ENCODE measurements at places on chromosomes 11 and 22.

DNA sequence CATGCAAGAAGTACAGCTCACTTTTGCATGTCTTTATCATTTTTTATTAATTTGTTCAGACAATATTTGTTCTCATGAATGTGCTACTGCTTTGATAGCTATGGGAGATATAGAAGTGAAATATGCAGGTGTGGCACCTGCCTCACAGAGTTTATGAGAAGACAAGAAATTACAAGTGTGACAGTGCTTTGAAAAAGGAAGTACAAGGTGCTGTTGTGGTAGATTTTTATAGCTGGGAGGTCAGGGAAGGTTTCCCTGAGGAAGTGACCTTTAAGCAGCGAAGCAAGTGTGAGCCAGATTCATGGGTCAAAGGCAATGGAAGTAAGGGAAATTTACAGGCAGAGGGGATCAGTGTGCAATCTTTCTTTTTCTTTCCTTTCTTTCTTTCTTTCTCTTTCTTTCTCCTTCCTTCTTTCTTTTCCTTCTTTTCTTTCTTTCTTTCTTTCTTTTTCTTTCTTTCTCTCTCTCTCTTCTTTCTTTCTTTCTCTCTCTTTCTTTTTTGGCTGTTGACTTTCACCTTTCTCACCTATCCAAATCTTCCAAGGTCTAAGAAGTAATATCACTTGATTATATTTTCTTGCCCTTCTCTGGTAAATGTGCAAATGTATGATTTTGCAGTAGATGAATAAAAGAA, 6.4 kb upstream of the BMAL1 start:
- no peak for DNase-seq

GRCh38 chr22:35661464-35661863, 13.2 kb downstream of the APOL6 start:
- DNase-seq, result no peak

DNA sequence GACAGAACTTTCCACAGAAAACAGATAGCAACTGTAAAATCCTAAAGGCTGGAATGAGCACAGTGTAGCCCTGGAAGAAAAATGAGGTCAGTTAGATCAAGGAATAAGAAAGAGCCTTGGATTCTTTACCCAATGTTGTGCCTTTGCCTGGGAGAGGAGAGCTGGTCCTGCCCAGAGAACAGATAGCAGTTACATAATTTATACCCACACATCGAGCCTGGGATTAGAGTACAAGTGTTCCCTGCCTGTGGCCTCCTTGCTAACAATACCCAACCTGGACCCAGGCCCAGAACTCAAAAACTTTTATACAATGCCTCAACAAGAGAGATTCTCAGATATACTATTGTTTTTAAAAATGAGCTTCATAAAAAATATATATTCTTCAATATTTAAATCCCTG, 1998.4 kb downstream of the LRRC4C start:
- no peak for DNase-seq

GRCh38 chr11:11461473-11461872, 108.4 kb upstream of the CSNK2A3 start:
- no peak for DNase-seq

DNA sequence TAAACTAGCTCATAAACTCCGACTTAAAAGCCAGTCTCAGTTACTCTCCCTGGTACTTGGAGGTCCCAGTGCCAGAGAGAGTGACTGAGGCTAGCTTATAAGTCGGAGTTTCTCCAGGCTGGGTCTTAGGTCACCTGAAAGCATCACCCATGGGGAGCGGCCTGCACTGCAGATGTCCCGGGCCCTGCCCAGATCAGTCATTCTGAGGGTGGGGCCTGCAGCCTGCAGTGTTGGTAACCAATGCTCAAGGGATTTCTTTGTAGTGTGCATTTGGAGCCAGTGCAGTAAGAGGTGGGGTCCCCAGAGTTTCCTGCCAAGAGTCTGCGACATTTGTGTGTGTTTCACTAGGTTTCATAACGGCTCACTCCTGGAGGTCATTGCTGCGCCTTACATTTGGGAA, 14.8 kb downstream of the TAB1 start:
- DNase-seq, result no peak

- no peak for DNase-seq
Observed at GRCh38 chr11:98734686-98735085, 286.1 kb upstream of the CNTN5 start.

DNA sequence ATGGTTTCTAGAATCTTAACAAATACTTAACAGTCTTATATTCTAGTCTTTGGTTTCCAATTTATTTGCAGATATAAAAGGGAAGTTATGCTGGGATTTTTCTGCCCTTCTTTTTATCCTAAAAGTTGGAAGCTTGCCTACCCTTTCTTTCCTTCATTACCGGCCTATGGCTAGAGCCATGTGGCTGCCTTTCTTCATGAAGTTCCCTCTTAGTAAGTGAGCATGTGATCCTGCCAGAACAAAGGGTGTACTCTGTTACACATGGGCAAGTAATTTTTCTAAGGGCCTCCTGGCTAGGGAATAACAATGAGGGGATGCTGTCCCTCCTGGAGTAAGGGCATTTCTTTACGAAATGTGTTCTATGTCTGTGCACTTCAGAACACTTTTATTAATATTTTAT, 252.1 kb upstream of the PITPNB start:
- DNase-seq, result no peak

- DNase-seq, result no peak
Observed at GRCh38 chr11:44622190-44622650, 56.8 kb downstream of the CD82 start.

DNA sequence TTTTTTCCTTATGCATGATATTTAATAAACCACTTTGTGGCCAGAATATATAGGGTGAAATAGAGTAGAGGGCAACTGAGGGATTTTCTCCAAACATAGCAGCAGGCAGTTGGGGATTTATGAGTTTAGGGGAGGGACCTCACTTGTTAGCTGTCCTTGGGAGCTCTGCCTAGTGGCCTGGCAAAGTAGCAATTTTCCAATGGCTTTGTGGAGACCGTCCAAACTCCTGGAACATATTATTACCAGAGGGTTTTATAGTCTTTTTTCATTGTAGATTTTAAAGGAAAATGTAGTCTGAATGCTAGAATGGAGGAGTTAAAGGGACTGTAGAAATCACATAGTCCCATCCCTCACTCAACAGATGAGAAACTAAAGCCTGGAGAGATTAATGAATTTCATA, 32.3 kb downstream of the AMOTL1 start:
- DNase-seq, result peak; percentile 84

- peak; percentile 86 for DNase-seq
Observed at GRCh38 chr11:86515297-86516094, 140.8 kb downstream of the CCDC81 start.

DNA sequence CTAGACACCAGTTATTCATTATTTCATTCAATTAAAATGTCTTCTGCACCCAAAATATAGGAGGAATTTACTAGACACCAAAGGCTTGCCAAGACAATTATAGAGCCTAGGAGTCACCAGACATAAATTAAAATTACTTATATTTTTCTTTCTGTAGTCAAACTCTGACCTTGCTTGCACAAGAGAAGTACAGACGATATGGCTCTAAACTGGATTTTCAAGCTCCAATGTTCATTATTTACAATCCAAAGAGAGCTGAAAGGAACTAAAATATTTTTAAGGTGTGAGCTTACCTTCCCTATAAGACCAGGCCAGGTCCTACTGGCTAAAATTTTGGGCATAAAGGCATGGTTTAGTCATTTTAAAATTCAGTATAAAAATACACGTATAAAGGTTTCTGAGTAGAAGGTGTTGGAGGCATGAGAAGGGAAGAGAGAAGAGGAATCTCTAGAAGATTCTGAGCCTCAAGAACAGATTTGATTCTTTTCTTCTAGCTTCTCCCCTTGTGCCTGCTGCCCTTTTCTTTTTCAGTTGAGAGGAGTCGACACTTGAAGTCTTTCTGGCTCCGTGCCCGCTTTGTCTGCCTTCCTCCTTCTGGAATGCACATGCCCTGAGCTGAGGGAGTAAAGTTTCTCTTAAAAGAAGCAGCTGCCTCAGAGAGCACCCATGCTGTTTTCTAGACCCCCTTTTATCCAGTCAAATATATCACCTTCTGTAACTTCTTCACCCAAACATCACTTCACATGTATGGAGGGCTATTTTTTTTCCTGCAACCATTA, 13.5 kb downstream of the C11orf97 start:
- DNase-seq, result peak; percentile 48

DNA sequence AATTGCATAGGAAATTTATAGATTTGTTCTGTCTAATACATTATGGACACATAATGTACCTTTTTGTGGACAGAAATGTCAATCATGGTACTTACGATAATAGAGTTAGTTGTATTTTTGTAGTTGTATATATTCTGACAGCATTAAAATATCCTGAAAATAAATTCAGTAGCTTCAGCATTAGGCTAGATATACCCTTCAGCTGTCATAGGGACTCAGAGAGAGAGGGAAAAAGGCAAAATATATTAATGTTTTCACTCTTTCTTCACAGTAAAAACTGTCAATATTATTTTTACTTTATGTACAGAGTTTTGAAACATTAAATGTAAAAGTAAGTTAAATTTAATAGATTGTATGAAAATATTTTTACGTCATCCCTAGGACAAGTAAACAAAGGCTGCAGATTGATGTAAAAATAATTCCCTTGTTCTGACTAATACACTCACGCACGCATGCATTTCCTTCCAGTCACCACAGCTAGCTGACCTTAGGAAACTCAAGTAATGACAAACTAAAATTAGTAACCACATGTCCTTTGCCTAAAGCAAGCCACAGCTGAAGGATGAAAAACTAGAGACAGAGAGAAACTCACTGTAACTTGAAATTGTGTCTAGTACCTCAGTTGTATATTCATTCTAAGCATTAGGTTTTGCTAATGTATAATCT, 104.7 kb upstream of the CARD18 start:
- DNase-seq, result peak; percentile 84

GRCh38 chr22:31199187-31199586, 12.9 kb upstream of the LIMK2 start:
- DNase-seq, result no peak

DNA sequence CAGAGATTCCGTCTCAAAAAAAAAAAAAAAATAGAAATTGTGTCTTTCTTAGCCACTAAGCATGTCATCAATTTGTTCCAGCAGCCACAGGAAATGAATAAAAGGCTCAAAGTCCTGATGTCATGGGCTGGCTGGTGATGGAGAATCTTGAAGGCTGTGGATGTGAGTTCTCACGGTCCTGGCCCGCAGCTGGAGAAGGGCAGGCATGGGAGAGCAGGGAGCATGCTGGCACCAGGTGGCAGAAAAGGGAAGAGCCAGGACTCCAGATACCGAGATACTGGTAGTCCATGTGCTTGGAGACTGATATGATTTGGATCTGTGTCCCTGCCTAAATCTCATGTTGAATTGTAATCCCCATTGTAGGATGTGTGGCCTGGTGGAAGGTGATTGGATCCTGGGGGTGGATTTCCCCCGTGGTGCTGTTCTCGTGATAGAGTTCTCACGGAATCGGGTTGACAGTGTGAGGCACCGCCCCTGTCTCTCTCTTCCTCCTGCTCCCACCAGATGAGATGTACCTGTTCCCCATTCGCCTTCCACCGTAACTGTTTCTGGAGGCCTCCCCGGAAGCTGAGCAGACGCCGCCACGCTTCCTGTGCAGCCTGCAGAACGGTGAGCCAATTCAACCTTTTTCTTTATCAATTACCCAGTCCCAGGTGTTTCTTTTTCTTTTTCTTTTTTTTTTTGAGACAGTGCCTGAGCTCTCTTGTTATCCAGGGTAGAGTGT, 18.1 kb downstream of the MRGPRD start:
- no peak for DNase-seq

DNA sequence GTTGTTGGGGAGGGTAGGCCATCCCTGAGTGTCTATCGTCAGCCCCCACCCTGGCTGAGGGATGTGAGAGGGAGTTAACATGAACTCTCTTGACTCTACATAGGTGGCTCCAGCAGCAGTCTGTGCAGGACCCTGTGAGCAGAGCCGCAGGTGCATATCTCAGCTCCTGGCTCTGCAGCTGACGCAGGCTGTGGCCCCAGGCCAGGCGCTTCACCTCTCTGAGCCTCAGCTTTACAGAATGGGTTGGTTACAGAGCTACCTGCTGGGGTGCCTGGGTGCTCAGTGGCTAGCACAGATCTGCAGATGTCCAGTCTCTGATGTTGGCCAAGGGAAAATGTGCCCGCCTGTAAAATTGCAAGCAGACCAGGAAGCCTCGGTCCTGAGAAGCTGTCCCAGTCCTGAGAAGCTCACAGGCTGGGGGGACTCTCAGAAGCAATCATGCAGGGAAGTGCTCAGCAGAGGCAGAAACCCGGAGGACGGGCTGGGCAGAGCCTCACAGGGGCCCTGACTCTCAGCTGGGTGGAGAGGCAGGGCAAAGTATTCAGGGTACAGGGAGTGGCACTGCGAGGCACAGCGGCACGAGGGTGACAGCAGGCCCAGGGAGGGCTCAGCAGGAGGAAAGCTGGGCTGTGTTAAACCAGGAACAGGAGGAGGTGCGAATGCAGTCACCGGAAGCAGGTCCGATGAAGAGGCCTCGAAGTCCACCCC, 15.9 kb upstream of the LRP5 start:
- DNase-seq, result no peak

- no peak for DNase-seq
Observed at GRCh38 chr11:5922749-5923426, 19.2 kb upstream of the OR56A3 start.

DNA sequence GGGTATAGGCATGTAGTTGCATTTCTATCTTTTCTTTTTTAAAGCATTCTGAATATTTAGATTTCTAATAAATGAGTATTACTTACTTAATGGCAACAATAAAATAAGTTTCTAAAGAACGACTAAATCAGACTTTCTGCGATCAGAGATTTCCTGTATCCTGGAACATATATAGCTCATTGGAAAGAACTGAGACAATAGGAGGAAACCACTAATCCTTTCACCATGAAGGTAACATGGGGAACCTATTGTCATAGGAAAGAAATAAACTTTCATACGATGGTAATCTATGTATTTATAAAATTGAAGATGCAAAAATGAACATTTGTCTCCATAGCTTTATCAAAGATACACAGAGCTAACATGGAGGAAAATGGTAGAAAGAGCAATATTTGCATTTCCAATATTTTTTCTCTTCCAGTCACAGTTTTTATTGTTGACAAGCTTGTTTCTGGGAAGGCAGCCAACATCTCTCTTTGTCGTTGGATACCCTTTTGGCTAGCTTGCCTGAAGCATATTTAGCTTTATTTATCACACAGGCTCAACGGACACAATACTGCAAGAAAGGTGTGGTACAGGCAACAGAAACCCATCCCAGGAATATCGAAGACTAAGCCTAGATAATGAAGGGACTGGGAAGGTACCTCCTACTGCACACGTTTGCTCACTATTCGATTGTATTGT, 293.3 kb upstream of the MPPED2 start:
- DNase-seq, result no peak

DNA sequence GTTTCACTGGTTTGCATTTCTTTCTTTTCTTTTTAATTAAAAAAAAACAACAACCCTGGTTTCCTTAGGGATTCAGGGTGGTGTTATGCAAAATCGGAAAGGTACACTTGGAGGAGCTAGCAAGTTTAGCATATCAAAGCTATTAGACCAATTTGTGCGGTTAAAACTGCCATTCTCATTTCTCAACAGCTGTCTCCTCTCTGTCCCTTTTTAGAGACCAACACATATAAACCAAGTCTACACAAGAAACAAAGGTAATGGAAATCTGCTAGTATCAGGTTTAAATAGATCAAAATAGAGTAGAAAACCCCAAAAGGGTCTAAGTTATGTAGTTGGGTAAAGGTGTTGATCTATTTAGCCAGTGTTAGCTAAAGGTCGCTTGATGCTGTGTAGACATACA, 1.7 kb upstream of the SESN3 start:
- DNase-seq, result no peak
